Activated CD4-positive, CD25-positive, alpha-beta regulatory T cell (primary cell): ENCODE measurements at places on chromosomes 6 and 20.

- no peak for DNase-seq
Measured at GRCh38 chr6:35724059-35724458, 12.8 kb upstream of the ARMC12 start.

DNA sequence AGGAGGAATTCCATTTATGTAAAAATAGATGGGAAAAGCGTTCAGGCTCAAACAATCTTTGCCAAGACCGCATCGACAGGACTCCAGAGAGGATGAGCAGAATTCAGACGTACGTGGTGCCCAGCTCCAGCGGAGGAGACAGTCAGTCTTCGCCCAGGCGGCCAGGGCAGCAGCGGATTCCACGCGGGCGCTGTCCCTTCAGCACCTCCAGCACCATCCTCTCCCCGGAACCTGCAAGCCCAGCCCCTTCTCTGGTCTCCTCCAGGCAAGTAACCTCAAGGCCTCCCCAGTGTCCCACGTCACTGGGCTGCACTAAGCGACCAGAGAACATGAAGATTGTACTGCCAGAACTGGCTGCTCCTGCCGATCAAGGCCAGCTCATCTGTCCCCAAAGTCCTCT lies 2.8 kb upstream of the KCNQ2 start:
- no peak for DNase-seq

DNA sequence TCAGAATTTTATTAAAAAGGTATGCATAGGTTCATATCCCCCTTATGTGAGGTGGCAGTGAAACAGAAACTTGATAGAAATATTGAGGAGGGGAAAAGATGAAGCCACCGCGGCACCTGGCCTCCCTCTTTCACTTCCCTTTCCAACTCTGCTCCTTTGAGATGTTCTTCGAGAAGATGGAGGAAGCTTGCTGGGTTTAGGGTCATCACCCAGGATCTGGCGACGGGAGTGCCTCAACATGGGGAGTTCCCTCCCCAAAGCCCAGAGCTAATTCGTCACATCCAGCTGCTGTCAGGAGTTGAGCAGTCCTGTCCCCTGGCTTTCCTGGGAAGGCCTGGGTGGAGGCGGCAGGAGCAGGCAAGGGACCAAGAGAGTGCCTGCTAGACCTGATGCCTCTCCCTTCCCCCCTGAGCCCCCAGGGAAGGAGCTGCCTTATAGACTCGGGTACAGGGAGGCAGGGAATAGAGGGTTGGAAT lies 29.1 kb downstream of the RREB1 start:
- no peak for DNase-seq

- DNase-seq = no peak
Measured at GRCh38 chr6:154931711-154932424, 63.2 kb upstream of the TIAM2 start.

DNA sequence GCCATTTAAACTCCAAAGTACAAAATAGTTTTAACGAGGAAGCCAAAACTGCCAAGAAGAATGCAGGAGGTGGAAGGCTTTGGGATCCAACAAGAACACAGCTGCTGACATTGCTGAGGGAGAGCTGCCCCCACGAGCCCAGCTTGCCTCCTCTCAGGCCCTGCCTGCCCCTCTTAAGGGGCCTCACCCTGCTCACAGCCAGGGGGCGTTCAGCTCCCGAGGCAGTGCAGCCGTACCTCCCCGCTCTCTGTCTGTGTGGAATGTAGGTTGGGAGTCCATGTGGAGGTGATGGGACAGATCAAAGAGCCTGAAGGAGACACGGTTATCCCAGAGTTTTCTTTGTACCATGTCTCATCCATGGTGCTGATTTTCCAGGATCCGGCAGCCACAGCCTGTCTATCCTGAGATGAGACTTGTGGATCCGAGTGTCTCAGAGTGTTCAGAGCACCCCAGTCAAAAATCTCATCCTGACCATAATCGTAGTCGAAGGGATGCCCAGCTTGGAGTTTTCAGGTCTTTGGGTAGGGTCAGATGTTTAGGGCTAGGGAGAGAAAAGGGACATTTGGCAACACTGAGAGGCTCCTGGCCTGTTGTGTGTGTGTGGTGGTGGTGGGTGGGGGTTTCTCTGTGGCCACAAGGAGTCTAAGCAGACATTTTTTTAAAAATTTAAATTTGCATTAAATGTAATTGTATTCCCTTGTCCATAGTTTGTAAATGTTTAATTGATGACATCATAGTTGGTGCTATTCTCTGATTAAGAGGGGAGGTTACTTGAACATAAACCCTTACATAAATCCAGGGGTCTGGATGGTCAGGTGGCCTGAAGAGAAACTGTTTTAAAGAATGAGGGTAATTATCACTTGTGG lies 111.4 kb upstream of the CLDN20 start:
- no peak for DNase-seq

- DNase-seq = peak; percentile 26
Measured at GRCh38 chr6:25017932-25018567, 82.3 kb upstream of the RIPOR2 start.

DNA sequence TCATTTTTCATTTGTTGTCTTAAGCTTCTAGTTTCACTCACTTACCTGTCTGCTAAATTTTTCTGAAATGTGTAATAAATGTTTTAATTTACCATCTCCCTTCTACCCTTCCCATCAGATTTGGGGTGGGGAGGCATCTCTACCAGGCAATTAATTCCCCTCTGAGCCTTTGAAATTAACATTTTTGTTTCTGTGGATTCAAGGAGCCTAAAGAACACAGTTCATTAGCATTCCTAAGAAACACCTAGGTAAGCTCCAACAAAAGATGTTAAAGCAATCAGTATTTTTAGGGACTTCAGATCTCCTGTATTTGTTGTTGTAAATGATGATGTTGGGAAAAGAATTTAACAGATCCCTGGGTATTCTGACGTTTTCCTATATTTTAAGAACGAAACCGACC lies 6.6 kb downstream of the TOP1 start:
- DNase-seq = no peak

GRCh38 chr20:20443504-20443903 lies 75.6 kb downstream of the INSM1 start:
- DNase-seq = no peak

DNA sequence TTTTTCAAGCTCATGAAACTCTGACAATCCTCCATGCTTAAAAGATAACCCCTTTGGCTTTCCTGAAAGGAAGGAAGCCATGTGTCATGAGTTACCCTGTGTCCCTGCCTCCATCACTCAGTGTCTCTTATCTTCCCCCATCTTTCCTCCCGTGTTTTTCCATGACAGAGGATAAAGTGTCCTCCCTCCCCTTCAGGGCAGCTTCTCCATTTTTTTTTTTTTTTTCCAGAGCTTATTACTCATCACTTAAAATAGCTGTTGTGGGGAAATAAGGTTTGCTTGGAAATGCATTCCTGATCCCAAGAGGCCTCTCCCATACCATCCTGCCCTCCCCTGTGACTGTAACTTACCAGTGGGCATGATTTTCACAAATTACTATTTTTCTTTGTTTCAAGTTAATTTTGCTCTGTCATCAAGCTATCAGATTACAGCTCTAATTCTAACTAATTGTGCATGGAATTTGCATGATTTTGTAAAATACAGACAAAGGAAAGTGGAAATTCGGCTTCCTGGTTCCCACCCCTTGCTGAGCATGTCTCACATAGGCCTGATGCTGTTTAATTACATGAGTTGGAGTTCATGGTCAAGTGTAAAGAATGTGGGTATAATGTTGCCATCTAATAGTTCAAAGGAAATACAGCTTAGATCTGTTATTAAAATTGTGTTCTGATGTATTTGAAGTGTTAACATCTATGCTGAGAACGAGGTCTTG lies 614.5 kb upstream of the FLRT3 start:
- no peak for DNase-seq

- DNase-seq = no peak
Measured at GRCh38 chr6:159831373-159831679, 31.2 kb downstream of the PNLDC1 start.

GRCh38 chr20:62671765-62672164 lies 29.5 kb downstream of the SLCO4A1 start:
- DNase-seq = no peak

DNA sequence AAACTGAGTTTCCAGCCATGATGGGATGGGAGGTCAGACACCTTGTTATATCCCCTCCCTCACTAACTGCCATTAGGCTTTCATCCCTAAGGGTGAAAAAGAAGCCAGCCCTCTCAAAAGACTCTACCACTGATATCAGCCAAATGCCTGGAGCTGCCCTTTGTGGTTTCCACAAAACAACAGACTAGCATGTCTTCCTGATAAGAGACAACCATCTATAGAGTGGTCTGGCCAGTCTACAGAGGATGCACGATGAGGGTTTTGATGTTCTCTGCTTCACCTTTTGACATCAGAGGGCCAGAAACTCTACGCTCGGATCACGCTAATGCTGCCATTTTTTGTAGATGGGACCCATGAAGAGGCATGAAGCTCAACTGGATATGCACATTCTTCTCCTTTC lies 61.7 kb upstream of the ARHGAP18 start:
- no peak for DNase-seq

DNA sequence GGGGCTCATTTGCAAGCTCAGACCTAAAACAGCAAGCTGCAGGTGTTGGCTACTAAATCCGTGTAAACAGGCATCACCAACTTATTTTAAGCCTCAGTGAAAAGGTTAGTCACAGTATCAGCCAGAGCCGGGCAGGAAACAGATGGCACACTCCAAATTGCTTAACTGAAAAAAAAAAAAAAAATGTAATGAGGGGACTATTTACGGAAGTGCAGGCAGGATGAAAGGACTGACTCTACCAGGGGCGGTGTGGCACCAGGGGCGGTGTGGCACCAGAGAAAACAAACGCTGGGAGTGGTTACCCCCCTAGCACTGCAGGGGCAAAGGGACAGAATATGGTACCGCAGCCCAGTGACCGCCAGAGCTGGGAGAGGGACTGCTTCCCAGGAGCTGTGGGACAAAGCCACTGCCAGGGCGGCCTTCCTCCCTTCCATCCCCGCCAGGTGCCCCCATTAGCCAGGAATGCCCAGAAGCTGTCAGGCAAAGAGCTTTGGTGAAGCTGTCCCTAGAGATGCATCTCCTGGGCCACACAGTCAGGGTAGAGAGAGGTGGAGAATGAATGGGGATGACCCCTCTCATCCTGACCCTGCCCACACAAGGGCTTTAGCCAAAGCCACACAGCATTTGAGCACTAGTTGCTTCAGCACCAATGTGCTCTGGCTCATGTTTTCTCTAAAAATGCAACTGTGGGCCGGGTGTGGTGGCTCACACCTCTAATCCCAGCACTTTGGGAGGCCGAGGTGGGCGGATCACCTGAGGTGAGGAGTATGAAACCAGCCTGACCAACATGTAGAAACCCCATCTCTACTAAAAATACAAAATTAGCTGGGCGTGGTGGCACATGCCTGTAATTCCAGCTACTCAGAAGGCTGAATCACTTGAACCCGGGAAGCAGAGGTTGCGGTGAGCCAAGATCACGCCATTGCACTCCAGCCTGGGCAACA lies 39.6 kb upstream of the GFOD1 start:
- DNase-seq = no peak

- no peak for DNase-seq
Measured at GRCh38 chr6:155497273-155497672, 41.6 kb upstream of the NOX3 start.

DNA sequence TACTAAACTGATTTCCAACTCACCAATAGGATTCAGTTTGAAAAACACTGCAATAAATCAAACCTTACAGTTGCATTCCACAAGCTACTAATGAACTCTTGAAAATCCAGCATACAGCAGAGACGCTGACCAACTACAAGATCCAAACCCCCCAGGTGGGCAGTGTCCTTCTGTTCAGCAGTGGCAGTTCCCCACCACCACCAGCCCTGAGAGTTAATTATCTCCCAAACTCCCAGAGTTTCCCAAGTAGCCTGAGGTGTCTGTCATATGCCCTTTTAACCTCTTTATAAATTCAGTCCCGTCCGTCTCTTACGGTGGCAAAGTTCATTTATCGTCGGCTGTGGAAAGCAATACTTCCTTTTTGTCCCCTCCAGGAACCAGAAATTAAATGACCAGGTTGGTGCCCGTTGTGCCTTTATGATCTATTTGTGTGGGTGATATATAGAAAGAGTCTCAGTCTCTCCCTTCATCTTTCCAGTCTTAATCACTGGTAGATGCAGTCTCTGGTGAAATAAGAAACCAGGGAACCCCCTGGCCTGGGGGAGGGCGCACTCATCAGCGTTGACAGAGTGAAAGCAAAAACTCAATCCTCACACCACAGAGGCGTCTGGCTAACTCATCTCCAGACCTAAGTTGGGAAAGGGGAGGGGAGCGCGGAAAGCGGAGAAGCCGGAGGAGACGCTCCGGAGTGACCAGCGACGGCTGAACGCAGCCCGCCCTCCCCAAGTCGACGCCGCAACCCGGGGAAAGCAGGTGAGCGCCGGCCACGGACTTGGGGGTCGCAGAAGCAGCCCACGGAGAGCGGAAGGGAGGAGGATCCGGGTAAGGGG lies 717 bp downstream of the MRPL14 start:
- peak; percentile 47 for DNase-seq

DNA sequence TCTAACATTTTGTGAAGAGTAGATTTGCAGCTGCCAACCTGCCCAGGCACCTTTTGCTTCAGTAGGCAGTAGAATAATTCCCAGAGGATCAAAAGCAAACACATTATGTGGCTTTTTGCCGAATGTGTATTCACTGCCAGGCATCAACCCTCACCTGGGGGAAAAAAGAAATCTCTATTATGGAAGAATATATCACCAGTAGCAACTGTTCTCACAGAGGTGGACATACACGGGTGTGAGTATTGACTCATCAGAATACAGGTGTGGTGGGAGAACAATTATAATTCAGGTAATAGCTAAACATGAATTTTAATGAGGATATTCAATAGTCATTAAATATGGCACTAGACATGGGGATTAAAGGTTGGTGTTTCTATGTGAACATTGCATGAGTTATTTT lies 910.7 kb downstream of the TFAP2A start:
- no peak for DNase-seq

GRCh38 chr6:14882394-14883026 lies 363.4 kb upstream of the JARID2 start:
- no peak for DNase-seq

DNA sequence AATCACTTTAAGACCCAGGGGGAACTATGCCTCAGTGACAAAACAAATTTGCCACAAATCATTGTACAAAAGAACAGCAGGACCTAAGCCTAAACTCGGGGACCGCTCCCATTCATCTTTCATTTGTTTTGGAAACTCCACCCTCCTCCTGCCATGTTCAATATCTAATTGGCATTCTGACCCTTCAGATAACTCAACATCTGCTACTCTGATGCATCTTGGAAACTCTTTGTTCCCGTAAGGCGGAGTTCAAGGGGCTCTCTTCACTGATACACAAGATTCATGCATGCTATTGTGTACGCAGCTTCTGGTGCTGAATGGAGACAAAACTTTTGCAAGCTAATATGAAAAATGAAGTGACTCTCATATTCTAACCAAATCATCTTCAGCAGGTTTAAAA lies 187.6 kb downstream of the ZFP64 start:
- DNase-seq = no peak

- no peak for DNase-seq
Measured at GRCh38 chr20:33673114-33673409, 1.2 kb downstream of the NECAB3 start.

- DNase-seq = no peak
Measured at GRCh38 chr6:157987788-157988699, 6.4 kb downstream of the SYNJ2 start.

GRCh38 chr6:168089186-168090063 lies 10.4 kb upstream of the FRMD1 start:
- no peak for DNase-seq
